ENCODE measurements at places on chromosomes 1 and 21.
A peak's percentile ranks its signal among the peaks of the same experiment; 100 is the strongest.

DNA sequence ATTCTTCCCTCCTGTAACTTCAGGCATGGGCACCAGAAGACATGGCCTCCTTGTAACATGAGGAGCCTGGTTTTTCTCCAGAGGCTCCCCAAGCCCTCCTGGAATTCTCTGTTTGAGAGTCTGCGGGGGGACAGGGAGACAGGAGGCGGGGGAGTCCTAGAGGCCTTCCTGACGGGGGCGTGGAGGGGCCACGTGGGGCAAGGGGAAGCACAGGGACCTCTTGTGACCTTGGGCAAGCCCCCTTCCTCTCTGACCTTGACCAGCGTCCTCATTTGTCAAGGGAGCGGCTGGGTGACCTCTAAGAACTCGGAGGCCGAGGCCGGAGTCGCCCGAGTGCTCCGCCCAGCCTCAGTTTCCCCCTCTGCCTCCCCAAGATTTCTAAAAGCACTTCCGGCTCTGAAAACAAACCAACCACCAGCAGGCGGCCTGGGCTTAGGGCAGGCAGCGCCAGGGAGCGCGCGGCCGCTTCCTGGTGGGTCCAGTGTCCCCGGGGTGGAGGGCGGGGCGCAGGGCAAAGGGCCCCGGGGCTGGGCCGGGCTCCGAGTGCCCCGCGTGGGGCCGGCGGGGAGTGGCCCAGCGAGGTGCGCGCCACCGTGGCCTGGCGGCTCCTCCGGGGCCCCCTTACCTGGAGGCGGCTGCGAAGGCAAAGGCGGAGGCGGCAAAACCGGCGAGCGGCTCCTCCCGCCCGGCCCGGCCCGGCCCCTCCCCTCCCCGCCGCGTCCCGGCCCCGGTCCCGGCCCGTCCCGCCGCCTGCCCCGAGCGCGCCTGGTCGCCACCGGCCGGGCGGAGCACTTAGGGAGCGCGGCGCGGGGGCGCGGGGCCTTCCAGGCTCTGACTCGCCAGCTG, at the start of gene TMCO4:
Gene TMCO4 (minus strand): TSS at position 687 of the 846 bp plus-strand sequence. CDS start 19,158 bp downstream, outside the sequence.
- DNase-seq, result peak; percentile 66

GRCh38 chr1:20386323-20387081, 95.8 kb downstream of the VWA5B1 start:
- no peak for DNase-seq

DNA sequence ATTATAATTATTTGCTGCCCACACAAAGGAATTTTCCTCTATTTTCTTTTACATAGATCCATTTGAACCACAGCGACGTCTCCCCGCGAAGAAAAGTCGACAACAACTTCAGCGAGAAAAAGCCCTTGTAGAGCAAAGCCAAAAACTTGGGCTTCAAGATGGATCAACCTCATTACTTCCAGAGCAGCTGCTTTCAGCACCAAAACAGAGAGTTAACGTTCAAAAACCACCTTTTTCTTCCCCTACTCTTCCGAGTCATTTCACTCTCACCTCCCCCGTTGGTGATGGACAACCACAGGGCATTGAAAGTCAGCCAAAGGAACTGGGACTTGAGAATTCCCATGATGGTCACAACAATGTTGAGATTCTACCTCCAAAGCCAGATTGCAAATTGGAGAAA, 7.2 kb downstream of the GORAB start:
- no peak for DNase-seq

- DNase-seq, result no peak
Measured at GRCh38 chr1:109821831-109822745, 58.4 kb upstream of the EPS8L3 start.

DNA sequence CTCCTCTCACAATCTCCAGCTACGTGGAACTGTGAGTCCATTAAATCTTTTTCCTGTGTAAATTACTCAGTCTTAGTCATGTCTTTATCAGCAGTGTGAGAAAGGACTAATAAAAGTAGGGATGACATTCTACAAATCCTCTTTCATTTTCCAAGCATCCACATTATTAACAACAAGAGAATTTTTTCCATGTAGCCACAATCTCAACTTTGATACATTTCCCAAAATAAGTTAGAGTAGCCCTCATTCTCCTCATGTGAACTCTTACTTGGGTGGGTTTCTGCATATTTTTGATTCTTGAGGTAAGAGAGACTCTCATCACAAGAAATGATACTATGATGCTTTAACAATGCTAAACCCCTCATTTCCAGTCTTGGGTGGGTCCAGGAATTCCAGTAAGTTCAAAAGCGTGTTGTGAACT, 52.8 kb downstream of the TNFSF18 start:
- no peak for DNase-seq

DNA sequence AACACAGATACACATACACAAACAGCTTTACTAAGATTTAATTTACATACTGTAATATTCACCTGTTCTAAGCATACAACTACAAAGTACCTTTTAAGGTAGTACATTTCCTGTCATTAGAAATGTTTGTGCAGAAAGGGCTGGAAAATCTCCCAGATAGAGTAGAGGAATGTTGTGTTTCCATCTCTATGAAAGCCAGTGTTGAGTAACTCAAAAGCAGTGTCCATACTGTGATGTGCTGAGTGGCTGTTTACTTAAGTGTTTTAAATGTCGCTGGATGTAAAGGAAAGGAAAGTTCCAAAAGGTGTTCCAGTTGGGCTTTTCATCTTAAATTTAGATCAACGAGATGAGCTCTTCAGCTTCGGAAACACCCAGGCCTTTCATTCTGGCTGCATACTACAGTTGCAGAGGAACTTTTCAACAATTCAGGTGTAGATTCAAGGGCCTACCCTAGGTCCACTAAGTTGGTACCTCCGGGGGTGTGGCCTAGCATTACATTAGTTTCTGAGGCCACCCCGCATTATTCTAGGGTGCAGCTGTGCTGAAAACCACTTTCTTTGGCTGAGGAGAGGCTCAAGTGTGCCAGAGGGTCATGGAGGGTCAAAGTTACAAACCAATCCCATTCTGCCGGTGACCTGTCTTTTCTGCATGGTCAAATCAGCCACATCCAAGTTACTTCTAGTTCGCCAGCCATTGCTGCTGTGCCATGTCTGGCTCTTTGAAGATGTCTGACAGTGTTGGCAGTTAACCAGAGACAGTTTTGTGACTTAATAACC, 78.1 kb downstream of the LRRC8D start:
- no peak for DNase-seq

DNA sequence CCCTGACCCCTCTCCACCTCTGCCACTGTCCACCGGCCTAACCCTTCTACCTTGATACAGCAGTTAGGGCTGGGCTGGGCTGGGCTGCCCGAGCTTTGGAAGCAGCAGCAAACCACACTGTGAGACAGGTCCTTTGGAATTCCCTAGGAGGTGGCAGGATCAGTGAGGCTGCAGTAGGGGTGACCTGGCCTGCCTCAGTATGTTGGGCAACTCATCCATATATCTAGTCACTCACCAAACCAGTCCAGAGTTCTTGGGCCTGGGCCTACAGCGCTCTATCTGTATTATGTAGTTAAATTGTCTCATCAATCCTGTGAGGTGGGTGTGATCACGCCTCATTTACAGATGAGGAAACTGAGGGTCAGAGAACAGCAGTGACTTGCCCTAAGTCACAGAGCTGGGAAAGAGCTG, 13.3 kb upstream of the SYNC start:
- DNase-seq, result no peak

- DNase-seq, result no peak
Measured at GRCh38 chr1:59383963-59384362, 87.1 kb downstream of the FGGY start.

DNA sequence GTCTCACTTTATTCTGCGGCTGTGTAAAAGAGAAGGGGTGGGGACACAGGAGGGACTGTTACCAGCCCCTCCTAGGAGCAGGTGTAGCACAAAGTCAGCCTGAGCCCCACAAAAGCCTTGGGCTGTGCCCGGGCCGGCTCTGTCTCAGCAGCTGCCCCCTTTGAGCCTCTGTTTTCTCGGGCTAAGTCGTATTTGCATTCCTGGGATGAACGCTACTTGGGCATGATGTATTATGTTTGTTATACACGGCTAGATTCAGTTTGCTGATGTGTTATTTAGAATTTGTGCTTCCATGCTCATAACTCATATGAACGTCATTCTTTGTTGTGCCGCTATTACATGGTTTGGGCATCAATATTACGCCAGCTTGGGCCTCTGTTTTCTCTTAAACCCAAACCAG, 47.8 kb downstream of the KCNN3 start:
- DNase-seq, result no peak

- no peak for DNase-seq
Measured at GRCh38 chr21:26070822-26071425, 99.6 kb downstream of the APP start.

DNA sequence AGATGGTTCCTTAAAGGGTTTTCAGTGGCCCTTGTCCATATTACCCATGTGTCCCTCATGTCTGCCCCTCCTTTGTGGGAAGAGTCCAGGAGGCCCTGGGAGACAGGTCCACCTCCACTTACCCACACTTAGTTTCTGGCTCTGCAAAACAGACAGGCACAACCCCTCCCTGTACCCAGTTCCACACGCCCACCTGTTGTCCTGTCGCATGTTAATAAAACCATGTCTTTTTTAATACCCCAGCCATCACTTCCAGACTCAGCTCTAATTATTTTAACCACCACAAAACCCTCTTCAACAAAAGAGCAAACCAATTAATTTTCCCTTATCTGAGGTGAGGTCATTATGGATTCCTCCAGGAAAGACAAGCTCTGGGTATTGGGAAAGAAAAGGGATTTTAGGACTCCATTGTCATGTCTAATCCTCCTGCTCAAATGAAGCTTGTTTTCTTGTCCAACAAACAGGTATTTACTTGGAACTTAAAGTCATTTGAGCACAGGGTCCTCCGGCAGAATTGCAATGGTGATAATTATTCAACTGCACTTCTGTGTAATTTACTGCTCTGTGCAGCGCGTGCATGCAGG, 68.9 kb downstream of the CCDC185 start:
- no peak for DNase-seq

DNA sequence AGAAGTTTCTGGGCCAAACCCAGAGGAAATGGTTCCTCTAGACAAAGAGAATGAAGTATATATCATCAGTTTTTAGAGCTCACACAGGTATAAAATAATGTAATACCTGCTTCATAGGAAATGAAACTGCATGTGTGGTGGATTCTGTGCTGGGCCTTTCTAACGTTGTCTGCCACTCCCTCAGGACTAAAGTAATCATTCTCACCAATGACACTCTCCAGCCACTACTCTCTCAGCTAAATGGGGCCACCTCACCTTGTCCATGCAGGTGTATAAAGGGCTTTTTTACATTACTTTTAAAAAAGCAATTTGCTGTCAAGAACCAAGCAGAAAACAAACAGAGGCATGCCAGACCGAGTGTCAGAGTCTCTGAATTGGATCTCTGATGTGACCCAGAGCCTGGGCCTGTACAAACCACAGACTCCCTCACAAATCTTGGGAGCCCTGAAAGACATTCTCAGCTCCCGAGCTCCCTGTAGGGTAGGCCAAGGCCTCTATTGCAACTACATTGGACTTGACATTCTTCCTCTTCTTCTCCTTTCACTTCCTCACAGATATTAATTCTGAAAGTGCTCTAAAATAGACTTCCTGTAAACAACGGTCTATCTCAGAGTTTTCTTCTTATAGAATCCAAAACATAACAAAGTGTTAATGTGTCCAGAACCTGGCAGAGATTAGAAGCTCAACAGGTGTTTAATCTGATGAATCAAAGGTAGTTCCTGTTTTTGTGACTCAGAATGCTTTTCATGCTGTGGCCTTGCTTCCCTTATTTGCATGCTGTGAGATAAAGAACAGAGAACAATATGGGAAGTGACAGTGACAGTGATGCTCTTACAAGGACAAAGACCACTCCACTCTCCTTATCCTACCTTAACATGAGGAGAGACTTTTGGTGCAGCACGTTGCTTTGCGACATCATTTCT, 8.6 kb downstream of the AIM2 start:
- no peak for DNase-seq

- DNase-seq, result peak; percentile 75
Measured at GRCh38 chr1:172699111-172699510, 40.2 kb downstream of the FASLG start.

DNA sequence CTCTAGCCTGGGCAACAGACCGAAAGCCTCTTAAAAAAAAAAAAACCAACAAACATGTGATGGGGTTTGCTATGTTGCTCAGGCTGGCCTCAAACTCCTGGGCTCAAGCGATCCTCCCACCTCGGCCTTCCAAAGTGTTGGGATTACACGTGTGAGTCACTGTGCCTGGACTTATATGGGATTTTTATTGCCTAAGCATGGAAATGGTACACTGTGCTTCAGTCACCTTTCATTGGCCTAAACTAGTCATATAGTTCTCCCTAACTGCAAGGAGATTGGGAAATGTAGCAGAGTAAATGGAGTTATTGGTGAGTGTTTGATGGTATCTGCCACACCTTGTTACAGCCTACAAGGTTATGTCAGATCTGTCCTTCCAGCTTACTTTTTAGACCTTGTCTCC, 17.2 kb upstream of the MEF2D start:
- no peak for DNase-seq

- no peak for DNase-seq
Measured at GRCh38 chr1:34127006-34128000, 37.7 kb downstream of the CSMD2 start.

DNA sequence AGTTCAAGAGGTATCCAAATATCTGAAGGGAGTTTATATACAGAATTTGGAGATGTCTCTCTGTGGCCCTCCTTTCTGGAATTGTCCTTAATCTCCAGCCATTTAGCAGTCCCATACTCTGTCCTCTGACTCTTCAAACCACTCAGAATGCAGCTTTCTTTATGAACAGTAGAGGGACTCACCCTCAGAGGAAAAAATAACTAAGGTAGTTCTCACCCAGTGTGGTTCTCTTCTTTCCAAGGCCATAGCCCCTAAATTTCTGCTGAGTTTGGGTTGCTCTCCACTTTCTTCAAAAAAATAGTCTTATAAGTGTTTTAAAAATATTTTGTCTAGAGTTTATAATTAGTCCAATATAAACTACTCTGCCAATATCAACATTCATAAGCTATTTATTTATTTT, 369.7 kb downstream of the MATN1 start:
- no peak for DNase-seq

GRCh38 chr1:92051948-92052347, 22.2 kb downstream of the EPHX4 start:
- no peak for DNase-seq

- no peak for DNase-seq
Measured at GRCh38 chr1:19676438-19676922, 11.8 kb downstream of the HTR6 start.

DNA sequence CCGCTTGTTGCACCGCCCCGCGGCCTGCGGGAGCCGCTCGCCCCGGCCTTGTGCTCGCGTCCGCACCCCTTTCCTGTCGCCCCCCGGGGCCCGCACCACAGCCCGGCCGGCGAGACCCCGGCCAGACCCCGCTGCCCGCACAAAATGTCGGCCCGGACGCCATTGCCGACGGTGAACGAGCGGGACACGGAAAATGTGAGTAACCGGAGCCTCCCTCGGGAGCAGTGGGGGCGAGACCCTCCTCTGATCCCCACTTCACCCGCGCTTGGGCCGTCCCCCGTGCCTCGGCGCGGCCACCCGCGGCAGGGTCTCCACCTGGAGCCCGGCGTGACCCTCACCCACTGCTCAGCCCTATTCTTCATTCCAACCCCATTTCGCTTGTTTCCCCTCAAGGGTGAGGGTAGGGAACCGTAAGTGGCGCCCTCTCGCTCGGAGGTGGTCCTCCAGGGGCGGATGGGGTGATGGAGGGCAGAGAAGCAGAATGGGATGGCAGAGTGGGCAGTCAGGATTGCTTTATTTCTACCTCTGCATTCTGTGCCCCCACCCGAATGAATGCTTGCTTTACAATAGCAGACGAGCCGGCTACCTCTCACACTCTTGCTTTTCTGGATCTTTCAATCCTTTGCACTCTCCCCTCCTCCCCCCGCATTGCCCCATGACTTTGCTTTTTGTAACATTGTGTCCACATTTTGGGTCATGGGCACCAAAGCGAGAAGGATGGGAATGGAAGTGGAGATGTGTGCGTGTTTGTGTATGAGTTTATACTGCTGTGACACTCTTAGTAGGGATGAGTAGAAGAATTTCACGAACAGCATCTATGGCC, 954 bp downstream of the MARK1 start:
- DNase-seq, result no peak
